ENCODE measurements at places on chromosomes 11 and 22. TPM values are rescaled to one million over a fixed set of nuclear protein-coding genes. Genes with fewer than 3 reads are reported as not detected.

Gene OLFML1
- 22.8 TPM for total RNA-seq

Gene TTC28
- total RNA-seq, result 31.4 TPM

Gene SYT13
- not detected for total RNA-seq

Gene KCNJ4
- total RNA-seq, result not detected

Gene CLDN5
- total RNA-seq, result 0.33 TPM

Gene FGF3
- not detected for total RNA-seq

Gene OR6A2
- under 0.01 TPM for total RNA-seq

DNA sequence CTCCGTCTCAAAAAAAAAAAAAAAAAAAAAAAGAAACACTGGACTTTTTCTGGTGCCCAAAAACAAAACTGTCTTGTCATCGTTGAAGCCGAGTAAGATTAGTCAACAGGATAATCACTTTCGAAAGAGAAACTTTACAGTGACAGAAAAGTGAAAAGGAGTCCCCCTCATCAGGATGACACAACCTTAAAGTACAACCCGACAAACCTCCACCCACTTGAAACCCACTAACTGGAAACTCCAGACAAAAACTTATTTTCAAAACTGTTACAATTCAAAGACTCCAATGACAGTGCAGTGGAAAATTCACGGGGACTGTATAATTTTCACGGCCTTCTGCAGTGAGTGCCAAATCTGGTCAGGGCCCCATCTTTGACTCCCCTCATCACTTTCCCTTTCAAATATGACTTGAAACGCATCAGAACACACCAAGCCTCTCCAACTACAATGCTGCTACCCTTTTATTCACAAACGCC is 1.3 kb downstream of the DENND5A start:
- no peaks in the 10 kb centered on the region for H3K36me3 ChIP-seq
- H3K4me3 ChIP-seq, result peak overlapping the region; percentile 86
- no peaks in the 10 kb centered on the region for H3K27me3 ChIP-seq
- peak overlapping the region; percentile 87 for H3K27ac ChIP-seq
- peaks cover 5% of the 10 kb centered on the region for H3K4me1 ChIP-seq
- DNase-seq, result peak; percentile 48

GRCh38 chr22:27094633-27095308 is 437.4 kb downstream of the MIAT start:
- H3K27ac ChIP-seq, result no peak overlapping the region
- no peaks in the 10 kb centered on the region for H3K4me1 ChIP-seq
- peaks cover 28% of the 10 kb centered on the region for H3K27me3 ChIP-seq
- no peaks in the 10 kb centered on the region for H3K36me3 ChIP-seq
- no peak for DNase-seq
- H3K4me3 ChIP-seq, result no peak overlapping the region

DNA sequence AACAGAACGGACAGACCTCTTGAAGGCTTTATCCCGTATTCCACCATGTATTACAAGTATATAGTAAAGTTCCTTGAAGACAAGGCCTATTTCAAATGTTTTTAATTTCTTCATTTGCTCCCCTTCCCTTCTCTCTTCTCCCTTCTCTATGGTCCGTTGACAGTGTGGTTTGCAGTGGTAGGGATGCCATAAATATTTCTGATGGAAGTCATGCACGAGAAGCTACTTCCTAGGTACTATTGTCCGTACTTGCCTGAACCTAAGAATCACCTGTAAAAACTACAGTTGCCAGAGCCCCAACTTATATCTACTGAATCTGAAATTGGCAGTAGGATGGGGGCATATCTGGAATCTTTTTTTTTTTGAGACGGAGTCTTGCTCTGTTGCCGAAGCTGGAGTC is 2.8 kb downstream of the PISD start:
- H3K4me1 ChIP-seq, result peaks cover 3% of the 10 kb centered on the region
- H3K4me3 ChIP-seq, result no peak overlapping the region
- no peaks in the 10 kb centered on the region for H3K36me3 ChIP-seq
- DNase-seq, result peak; percentile 50
- no peaks in the 10 kb centered on the region for H3K27me3 ChIP-seq
- H3K27ac ChIP-seq, result no peak overlapping the region

DNA sequence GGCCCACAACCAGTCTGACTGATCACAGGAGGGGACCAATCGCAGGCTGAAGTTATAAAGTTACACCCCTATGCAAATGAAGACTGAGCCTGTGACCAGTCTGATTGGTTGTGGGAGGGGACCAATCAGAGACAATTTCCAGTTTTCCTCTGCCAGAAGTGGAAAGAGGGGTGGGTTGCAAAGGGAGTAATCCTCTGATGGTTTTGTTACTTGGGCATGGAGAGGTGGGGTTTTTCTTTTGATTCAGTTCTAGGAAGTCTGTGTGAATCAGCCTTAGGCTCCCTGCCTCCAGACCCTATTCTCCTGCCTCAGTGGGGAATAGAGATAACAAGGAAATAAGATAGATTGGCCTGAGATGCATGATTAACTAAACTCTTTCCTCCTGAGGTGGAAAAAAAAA is 9.9 kb downstream of the OR6M1 start:
- no peaks in the 10 kb centered on the region for H3K4me1 ChIP-seq
- H3K4me3 ChIP-seq, result no peak overlapping the region
- no peak overlapping the region for H3K27ac ChIP-seq

DNA sequence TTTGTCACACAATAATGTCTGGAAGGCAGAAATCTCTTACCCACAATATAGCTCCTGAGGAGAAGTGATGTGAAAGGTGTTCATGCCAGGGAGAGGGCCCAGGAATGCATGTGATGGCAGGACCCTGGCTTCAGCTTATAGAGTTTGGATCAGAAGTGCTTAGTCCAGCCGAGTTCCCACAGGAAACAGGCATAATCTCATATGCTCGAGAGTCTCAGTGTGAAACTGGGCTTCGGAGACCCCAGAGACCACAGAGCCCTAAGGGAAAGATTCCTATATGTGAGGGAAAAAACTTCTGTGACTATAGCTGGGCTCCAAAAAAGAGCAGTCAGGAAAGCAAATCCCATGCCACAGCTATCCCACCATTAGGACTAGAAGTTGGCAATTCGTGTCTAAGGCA is at the start of gene OR52N5:
TSS of gene OR52N5 (minus strand) at position 101 of the 400 bp plus-strand sequence. CDS start 4,721 bp downstream, outside the sequence.
- H3K4me3 ChIP-seq, result no peak within 1 kb of the TSS
- no peaks in the 10 kb centered on the region for H3K27me3 ChIP-seq
- no peaks in the 10 kb centered on the region for H3K4me1 ChIP-seq
- no peak within 1 kb of the TSS for H3K27ac ChIP-seq
- H3K36me3 ChIP-seq, result no peaks in the 10 kb centered on the region

- no peak overlapping the region for H3K27ac ChIP-seq
- no peaks in the 10 kb centered on the region for H3K4me1 ChIP-seq
- no peak overlapping the region for H3K4me3 ChIP-seq
- H3K36me3 ChIP-seq, result no peaks in the 10 kb centered on the region
- no peak for DNase-seq
Measured at GRCh38 chr11:134838708-134839107, 426.7 kb upstream of the B3GAT1 start.

GRCh38 chr11:13206086-13206640 is 71.4 kb upstream of the BMAL1 start:
- peaks cover 10% of the 10 kb centered on the region for H3K4me1 ChIP-seq
- H3K27ac ChIP-seq, result no peak overlapping the region
- no peaks in the 10 kb centered on the region for H3K27me3 ChIP-seq
- no peak for DNase-seq
- H3K36me3 ChIP-seq, result no peaks in the 10 kb centered on the region

GRCh38 chr11:33227578-33228261 is 29.5 kb upstream of the HIPK3 start:
- no peaks in the 10 kb centered on the region for H3K27me3 ChIP-seq
- no peaks in the 10 kb centered on the region for H3K4me1 ChIP-seq
- no peak overlapping the region for H3K27ac ChIP-seq
- DNase-seq, result peak; percentile 78
- H3K4me3 ChIP-seq, result no peak overlapping the region
